DMS79 treated with DMSO at 0.1 percent for 48 hours (cell line): ENCODE measurements at places on chromosomes 7 and 10.

DNA sequence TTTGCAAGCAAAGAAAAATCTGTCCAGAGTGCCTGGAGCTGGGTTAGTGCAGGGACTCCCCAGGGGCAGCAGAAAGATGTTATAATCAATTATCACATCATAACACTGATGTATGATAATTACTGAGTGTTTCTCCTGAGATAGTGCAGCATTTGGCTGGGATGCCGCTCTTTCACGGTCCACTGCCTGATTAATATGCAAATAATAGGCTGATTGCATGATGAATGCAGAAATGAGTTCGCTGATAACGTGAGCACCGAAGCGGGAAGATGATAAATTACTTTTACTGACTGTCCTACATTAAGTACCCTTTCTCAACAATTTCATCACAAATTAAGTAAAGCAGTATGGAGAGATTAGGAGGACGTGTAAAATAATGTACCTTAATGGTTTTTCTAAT lies 71.4 kb upstream of the SH2B2 start:
- no peak for DNase-seq

- no peak for DNase-seq
Observed at GRCh38 chr7:114922652-114923402, 933 bp downstream of the MDFIC start.

- DNase-seq: no peak
Observed at GRCh38 chr7:98348726-98349474, 52.0 kb downstream of the BAIAP2L1 start.

- DNase-seq: peak; percentile 32
Observed at GRCh38 chr10:101467286-101467770, 113.4 kb downstream of the BTRC start.

- DNase-seq: no peak
Observed at GRCh38 chr10:73205890-73206289, 38.0 kb downstream of the FAM149B1 start.
